ENCODE measurements at places on chromosomes 6 and 20.
A peak's percentile ranks its signal among the peaks of the same experiment; 100 is the strongest.

GRCh38 chr20:61178551-61179071 lies 73.5 kb upstream of the CDH4 start:
- no peak for DNase-seq

DNA sequence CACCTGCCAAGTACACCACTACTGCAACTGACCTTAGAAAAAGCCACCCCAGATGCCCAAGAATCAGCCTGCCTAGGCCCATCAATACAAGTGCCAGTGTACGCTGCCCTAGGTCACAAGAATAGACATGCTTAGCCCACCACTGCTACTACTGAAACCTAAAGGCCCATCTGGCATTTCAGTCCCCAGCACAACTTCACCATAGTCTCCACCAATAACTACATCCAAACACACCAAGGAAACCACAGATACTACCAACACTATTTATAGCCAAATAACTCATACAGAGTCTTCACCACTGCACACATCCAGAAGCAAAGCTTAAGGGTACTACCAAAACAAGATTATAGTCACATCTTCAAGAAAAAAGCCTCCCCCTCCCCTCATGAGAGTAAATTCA lies 28.2 kb downstream of the TREML4 start:
- DNase-seq: no peak

- no peak for DNase-seq
These were observed 43.5 kb downstream of the PERP start for GRCh38 chr6:138063726-138064125.

GRCh38 chr20:19764207-19764606 lies 6.1 kb downstream of the RIN2 start:
- no peak for DNase-seq

DNA sequence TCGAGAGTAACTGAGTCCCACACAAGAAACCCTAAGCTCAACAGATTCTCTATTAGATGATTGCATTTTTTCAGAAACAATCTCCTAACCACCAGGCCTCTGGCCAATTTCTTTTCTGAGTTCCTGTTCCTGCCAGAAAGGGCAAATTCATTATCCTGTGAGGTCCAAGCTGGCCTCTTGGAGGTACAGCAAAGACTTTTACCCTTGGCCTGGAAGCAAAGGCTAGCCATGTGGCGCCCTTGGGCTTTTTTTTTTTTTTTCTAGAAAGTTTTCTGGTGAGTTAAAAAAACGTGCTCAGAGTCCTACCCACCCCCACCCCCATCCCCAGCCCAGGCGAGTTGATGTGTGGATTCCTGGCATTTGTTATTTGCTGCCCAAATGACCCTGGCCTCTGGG lies 59.0 kb upstream of the EEF1A1 start:
- no peak for DNase-seq

DNA sequence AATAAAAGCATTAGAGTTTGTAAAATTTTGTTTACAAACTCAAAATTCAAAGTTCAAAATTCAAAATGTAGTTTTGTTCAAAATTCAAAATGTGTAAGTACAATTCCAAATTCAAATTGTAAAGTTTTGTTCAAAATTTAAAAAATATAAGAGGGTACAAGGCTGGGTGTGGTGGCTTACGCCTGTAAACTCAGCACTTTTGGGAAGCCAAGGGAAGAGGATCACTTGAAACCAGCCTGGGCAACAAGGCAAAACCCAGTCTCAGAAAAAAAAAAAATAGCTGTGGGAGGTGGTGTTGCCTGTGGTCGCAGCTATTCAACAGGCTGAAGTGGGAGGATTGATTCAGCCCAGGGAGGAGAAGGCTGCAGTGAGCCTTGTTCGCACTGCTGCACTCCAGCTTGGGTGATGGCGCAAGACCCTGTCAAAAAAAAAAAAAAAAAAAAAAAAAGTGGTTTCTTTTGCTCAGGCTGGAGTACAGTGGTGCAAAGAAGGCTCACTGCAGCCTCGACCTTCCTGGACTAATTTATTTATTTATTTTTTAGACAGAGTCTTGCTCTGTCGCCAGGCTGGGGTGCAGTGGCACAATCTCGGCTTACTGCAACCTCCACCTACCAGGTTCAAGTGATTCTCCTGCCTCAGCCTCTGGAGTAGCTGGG lies 5.4 kb upstream of the ZBTB12 start:
- DNase-seq: no peak

DNA sequence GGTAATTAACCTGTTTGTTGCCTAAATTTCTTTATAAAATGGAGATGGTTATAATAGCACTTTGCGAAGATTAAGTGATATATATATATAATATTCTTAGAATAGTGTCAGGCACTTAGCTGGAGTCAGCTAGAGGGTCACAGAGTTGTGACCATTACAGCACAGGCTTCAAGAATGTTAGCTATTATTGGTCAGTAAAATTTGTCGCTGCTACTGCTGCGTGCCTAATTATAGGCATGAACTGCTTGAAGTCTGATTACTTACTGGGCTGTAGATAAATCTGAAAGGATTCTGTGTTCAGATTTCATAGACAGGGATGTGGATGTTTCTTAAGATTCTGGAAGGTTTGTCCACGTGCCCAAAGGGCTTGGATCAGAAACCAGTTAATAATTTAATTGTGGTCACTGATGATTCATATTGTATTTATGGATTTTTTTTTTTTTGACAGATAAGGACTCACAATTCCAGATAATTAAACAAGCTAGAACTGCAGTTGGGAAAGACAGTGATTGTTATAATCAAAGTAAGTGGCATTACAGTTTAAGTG lies 4.7 kb downstream of the SNRNP48 start:
- DNase-seq: no peak

DNA sequence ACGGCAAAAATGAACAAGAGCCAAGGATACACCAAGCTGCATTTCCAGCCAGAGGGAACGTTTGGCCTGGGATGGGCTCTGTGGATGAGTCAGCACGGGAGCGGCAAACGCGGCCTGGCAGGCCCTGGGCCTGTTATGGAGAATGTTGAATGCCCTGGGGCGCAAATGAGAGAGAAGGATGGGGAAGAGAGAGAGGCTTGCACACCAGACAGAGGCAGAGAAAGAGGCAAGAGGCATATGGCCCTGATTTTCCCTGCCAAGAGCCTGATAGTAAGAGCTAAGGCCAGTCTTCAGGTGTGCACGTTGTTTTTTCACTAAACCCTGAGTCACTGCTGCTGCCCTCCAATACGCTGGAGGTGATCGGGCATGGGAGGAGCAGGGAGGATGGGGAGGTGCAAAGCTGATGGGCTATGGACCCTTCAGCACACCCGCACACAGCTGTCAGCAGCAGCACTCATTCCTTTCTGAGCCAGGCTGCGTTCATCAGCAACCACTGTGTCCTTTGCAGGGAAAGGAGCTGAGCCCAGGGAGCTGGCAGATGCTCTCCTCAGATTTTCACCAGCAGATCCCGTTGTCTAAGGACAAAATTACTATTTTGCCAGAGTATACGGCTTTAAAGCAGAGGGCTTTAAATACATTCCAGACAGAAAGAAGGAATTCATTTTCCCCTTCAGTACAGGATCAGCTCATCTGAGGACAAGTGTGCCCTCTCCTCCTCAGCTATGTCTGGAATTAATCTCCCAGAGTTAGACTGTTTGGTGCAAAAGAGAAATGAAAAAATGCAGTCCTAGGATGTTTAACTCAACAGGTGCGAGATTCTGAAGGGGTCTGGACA lies 61.7 kb upstream of the SLC22A23 start:
- no peak for DNase-seq

- DNase-seq: no peak
These were observed 24.8 kb downstream of the C6orf62 start for GRCh38 chr6:24694198-24694597.

DNA sequence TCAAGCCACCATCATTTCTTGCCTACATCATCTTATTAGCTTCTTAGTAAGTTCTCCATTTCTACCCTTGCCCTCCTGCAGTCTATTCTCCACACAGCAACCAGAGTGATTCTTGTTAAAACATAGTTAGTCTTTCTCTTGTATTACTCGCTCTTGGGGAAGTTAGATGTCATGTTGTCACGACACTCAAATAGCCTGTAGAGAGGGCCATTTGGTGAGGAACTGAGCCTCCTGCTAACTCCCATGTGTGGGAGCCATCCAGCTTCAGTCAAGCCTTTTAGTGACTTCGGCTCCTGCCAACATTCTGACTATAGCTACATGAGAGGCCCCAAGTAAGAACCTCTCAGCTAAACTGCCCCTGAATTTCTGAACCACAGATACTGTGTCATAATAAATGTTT lies 395.4 kb downstream of the CDC5L start:
- no peak for DNase-seq

DNA sequence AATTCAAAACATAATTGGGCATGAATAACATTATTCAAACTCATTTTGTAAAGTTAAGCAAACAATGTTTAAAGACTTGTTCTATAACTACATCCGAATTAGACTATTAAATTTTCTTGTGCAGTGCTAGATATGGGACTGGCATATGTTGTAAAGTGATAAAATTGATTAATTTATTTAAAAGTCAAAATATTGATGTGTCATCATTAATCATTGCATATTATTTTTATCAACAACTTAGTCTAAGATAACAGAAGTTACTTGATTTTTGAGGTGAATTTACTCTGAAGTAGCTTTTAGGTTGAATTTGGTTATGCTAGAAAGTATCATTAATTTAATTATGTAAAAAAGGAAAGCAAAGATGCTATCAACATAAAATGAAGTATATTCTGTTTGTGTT lies 244.6 kb downstream of the CLVS2 start:
- no peak for DNase-seq

- no peak for DNase-seq
These were observed 294.2 kb upstream of the TCF21 start for GRCh38 chr6:133594652-133595110.

DNA sequence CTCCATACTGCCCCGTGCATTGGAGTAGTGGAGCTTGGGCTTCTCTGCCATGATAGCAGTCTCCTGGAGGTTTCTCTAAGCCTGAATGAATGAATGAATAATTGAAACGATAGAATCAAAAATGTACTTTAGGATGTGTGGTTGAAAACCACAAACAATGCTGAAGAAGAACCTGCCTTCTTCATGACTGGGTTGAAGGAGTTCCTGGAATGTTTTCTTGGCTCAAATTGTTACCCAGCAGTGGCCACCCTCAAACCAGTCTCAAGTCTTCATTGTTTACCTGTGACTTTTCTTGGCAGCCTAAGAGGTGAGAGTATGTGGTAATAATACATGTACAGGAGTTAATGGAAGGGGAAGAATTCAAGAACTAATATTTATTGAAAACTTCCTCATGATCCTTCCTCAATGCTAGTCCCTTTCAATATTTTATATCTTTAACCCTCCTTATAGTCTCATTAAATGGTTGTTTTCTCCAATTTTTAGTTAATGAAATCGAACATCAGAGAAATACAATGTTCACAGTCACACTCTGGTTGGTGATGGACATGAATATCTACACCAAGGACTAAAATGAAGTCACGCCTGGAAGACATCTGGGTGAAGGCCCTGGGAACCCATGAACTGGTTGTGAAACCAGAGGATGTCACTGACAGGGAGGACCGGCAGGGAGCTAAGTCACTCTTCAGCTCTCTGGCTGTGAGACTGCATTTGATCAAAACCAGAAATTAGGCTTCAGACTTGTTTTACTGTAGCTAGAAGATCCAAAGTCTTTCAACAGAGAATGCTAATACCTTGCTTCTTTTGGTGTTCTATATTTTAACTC lies at the start of gene GSTA5:
TSS of gene GSTA5 (minus strand) at position 51 of the 823 bp plus-strand sequence.
- no peak for DNase-seq

- DNase-seq: no peak
These were observed 10.5 kb downstream of the NPEPL1 start for GRCh38 chr20:58702859-58703648.

GRCh38 chr20:58014628-58015315 lies 213.7 kb downstream of the ANKRD60 start:
- no peak for DNase-seq

DNA sequence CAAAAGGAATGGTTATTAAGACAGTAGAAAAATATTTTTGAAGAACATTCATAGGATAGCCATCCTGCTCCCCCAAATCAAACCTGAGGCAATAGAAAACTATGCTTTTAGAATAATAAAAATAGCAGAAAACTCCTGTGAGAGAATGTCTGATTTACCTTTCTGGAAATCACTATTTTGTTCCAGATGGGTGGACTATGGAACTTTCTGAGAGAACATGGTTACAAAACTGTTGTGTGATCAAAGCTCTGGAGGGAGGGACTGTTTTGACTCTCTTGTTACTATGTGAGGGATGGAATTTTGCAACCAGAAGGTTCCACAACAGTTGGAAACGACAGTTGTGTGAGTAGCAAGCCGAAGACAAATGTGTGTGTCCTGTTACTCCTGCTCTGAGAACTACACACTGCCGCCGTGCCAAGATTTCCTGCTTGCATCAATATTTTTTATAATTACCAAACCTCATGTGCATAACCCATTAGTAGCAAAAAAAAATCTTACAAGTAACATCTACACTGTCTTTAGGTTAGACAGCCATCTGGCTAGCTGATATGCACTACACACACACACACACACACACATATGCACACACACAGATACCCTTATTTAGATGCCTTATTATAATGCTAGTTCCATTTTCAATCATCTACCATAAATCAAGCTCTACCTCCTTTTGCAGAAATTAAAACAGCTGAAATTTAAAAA lies 11.0 kb upstream of the HIVEP1 start:
- DNase-seq: no peak

DNA sequence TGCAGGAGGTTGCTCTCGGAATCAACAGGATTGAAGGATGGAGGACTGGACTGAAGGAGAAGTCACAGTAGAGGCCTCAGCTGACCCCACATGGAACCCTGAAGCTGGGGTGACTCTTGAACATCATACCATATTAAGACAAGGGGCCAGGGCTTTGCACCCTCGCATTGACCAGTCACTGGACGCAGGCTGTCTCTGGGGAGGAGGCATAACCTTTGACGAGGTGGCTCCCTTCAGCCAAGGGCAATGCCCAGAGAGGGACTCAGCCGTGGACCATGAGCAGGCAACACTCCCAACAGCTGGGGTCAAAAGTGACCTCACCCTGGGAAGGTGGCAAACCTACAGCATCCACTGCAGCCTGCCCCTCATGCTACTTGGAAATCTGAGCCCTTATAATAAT lies 21.7 kb downstream of the PACSIN1 start:
- peak; percentile 24 for DNase-seq

DNA sequence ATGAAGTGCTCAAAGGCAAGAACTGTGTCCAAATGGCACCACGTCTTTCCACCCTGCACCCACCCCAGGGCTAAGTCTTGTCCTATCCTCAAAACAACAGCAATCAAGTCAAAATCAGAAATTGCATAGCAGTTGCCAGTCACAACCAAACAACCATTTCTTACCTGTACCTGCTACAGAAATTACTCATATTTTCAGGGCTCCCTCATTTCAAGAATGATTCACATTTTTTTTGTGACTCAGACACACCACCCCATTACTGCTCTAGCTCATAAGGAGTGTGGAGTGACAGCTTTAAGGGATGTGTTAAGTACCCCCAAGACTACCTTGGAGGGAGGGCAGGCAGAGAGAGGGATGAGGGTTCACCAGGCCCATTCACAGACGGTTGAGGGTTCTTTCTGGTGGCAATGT lies 111.7 kb downstream of the TRERF1 start:
- DNase-seq: no peak

GRCh38 chr6:71383476-71383875 lies 94.9 kb downstream of the OGFRL1 start:
- DNase-seq: no peak

DNA sequence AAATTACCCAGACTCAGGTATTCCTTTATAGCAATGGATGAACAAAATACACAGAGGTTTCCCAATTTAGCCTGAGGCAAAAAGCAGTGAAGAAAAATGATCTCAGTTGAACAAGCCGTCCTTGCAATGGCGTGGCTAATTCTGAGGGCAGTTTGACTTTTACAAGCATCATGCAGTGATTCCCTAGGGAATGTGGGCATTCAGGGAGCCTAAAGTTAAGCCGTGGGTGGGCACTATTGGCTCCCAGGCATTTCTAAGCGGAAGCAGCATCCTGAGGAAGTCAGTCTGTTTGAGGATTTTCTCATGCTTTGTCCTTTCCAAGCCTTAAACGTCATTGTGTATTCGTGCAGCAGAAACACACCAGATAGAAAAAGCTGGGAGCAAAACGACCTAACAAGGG lies 133.9 kb downstream of the MYLK4 start:
- no peak for DNase-seq

Data from activated naive CD8-positive, alpha-beta T cell treated with anti-CD3 and anti-CD28 coated beads, Interleukin-2, amount 10 ng/mL, durations not matched to agents 7 days and 5 days (primary cell).